Uterine smooth muscle cell (primary cell): ENCODE measurements at places on chromosomes 11 and 22. TPM values are rescaled to one million over a fixed set of nuclear protein-coding genes. Genes with fewer than 3 reads are reported as not detected.

Gene CRYBB2
- not detected in 2 replicates for total RNA-seq

Gene RTL10
- total RNA-seq = 8.3 and 11.6 TPM in 2 replicates

Gene NDUFS8
- 96.4 and 115 TPM in 2 replicates for total RNA-seq

Gene SLC1A2
- 6.2 and 7.7 TPM in 2 replicates for total RNA-seq

Gene C1QTNF5
- 3.5 and 15.2 TPM in 2 replicates for total RNA-seq

Gene CARD16
- 2.8 and 5.2 TPM in 2 replicates for total RNA-seq

Gene CALCA
- not detected in 2 replicates for total RNA-seq

Gene KCTD14
- 0.62 and 1.00 TPM in 2 replicates for total RNA-seq

Gene HTR3B
- not detected in 2 replicates for total RNA-seq

Gene XKR3
- total RNA-seq = not detected in 2 replicates

Gene LRRC4C
- under 0.01 and 0.11 TPM in 2 replicates for total RNA-seq

Gene ANGPTL5
- total RNA-seq = not detected in 2 replicates

Gene ANO9
- total RNA-seq = not detected in 2 replicates

Gene KCNQ1OT1
- 2.8 and 3.6 TPM in 2 replicates for total RNA-seq

Gene YPEL1
- 0.22 and 0.50 TPM in 2 replicates for total RNA-seq

Gene DBX1
- total RNA-seq = not detected in 2 replicates

Gene KCNJ4
- total RNA-seq = not detected in 2 replicates

Gene RAPSN
- total RNA-seq = not detected in 2 replicates

Gene KCNK4
- total RNA-seq = not detected in 2 replicates

Gene OR52E8
- total RNA-seq = not detected in 2 replicates

Gene CDKN1C
- total RNA-seq = 8.1 and 13.7 TPM in 2 replicates

Gene PATE2
- 0.12 and 0.22 TPM in 2 replicates for total RNA-seq

Gene NCR3LG1
- total RNA-seq = 9.5 and 9.7 TPM in 2 replicates

Gene ZNF143
- 27.9 and 52.8 TPM in 2 replicates for total RNA-seq

Gene UCP3
- total RNA-seq = 0.11 and 0.37 TPM in 2 replicates

Gene ARFIP2
- total RNA-seq = 56.0 and 66.1 TPM in 2 replicates

Gene BTBD10
- 72.4 and 84.1 TPM in 2 replicates for total RNA-seq

Gene INS
- not detected in 2 replicates for total RNA-seq

Gene PIWIL4
- 1.4 and 1.7 TPM in 2 replicates for total RNA-seq

Gene PRR33
- total RNA-seq = not detected in 2 replicates
